Sciatic nerve (tissue), 2 donors: ENCODE measurements at places on chromosomes 3 and 15.

GRCh38 chr3:194296454-194297263 lies 54.5 kb downstream of the CPN2 start:
- DNase-seq: no peak

DNA sequence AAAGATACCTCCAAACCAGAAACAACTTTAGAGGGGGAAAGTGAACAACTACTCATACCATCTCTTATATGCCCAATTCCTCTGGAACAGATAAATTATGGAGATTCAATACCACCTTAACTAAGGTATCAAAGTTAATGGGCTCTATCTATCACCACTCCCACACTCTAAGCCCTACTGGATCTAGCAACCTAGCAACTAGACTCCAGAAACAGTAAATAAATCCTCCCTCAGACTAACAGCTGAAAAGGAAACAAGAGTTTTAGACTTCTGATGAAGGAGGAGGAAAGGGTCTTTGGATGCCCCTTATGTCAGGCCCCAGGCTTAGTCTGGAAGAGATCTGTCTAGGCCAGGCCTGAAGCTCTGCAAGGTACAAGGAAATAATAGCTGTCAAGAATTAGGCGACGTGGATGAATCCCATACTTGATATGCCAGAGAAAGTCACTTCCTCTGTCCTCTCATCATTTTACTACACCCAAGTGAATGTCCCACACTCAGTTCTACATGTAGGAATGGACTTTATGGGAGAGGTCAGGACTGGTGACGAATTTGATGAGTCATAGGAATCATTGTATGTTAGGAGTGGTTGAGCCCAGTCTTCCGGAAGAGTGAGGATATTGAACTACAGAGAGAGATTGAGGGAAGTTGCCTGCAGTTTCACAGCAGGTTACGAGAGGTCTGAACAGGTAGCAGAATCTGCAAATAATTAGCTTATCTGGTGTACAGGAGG lies 113.8 kb downstream of the AKAP13 start:
- DNase-seq: no peak

DNA sequence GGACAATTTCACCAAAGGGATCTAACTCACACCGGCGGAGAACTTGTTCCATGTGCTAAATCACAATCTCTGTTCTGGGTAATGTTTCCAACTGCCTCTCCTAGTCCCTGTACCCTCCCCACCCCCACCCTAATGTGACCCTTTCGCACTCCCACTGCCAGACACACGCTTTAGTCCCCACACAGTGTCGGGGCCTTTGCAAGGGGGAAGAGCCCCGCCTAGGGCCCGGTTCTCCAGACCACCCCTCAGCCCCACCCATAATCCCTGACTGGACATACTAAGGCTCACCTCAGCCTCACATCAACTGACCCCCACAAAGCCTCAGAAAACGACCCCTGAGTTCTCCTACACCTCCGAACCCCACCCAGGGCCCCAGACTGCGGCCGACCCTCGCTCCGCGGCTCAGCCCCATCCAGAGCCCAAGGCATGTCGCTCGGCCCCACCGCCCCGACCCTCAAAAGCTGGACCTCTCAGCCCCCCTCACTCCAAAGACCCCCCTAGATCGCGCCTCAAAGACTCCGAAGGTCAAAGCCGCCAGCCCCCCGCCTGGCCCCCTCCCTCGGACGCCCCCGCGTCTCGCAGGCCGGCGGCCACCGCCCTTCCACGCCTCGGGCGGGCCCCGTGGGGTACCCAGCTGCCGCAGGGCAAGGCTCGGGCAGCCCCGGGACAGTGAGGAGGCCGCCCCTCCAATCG lies 72.0 kb upstream of the MAP4 start:
- DNase-seq: peak; percentile 63

- DNase-seq: no peak
Observed at GRCh38 chr15:45091161-45091560, 22.8 kb downstream of the DUOX2 start.

- DNase-seq: no peak
Observed at GRCh38 chr3:8558645-8559044, 57.0 kb downstream of the LMCD1 start.

- DNase-seq: no peak
Observed at GRCh38 chr15:87269566-87269965, 987.0 kb downstream of the NTRK3 start.

GRCh38 chr15:87826119-87826747 lies 430.3 kb downstream of the NTRK3 start:
- DNase-seq: no peak
